ENCODE measurements at places on chromosomes 12 and 14.
A peak's percentile ranks its signal among the peaks of the same experiment; 100 is the strongest.

- H3K27me3 ChIP-seq = no peaks in the 10 kb centered on the region
- no peak overlapping the region for H3K27ac ChIP-seq
- no peak overlapping the region for H3K4me3 ChIP-seq
- no peaks in the 10 kb centered on the region for H3K36me3 ChIP-seq
Observed at GRCh38 chr12:17456486-17456885, 633.5 kb downstream of the RERGL start.

DNA sequence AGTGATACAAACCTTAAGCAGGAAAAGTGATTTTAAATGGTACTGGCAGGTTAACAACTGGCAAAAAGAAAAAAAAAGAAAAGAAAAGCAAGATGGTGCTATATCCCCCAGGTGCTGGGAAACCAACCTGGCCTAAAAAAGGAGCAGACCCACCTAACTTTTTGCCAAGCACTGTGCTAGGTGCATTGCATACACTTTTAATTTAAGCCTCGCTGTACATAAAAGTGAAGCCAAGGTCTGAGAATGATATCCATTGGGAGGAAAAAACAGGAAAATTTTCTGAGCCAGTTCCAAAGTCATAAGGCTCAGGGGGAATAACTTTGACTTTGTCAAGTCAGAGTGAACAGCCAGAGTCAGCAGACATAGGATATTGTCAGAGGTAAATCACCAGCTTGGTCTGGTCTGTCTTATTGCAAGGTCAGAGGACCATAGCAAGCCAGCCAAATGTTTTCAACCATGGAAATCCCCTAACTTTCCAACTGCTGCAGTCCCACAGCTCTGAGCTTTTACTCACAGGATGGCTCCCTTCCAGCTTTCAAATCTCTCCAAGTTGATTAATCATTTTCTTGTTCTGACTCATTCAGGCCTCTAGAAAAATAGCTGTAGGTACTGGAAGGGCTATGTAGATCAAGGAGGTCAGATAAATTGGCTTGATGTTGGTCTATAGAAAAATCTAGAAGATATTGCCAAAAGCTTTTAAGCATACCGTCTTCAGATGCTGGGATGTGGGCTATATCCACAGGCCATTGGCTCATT lies 412.9 kb downstream of the RAD51B start:
- no peak overlapping the region for H3K4me3 ChIP-seq
- DNase-seq = no peak
- no peak overlapping the region for H3K27ac ChIP-seq

DNA sequence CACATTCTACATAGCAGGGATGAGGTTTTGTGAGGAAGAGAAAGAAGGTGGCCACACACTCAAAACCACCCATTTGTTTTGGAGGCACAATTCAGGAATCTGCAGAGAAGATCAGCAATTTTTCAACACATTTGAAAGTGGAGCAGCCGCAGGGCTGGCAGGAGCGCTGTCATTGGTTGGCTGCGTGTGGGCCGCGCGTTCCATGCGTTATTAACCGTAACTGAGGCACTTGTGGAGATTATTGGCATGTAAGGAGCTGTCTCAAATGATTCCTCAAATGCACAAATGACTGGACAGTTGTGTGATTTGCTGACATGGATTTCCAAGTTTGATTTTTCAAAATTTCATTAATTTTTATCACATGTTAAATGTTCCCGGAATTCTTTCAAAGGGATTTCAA lies 318.5 kb downstream of the TMEM132D start:
- no peaks in the 10 kb centered on the region for H3K4me1 ChIP-seq
- no peak for DNase-seq
- no peaks in the 10 kb centered on the region for H3K36me3 ChIP-seq
- H3K27me3 ChIP-seq = no peaks in the 10 kb centered on the region

DNA sequence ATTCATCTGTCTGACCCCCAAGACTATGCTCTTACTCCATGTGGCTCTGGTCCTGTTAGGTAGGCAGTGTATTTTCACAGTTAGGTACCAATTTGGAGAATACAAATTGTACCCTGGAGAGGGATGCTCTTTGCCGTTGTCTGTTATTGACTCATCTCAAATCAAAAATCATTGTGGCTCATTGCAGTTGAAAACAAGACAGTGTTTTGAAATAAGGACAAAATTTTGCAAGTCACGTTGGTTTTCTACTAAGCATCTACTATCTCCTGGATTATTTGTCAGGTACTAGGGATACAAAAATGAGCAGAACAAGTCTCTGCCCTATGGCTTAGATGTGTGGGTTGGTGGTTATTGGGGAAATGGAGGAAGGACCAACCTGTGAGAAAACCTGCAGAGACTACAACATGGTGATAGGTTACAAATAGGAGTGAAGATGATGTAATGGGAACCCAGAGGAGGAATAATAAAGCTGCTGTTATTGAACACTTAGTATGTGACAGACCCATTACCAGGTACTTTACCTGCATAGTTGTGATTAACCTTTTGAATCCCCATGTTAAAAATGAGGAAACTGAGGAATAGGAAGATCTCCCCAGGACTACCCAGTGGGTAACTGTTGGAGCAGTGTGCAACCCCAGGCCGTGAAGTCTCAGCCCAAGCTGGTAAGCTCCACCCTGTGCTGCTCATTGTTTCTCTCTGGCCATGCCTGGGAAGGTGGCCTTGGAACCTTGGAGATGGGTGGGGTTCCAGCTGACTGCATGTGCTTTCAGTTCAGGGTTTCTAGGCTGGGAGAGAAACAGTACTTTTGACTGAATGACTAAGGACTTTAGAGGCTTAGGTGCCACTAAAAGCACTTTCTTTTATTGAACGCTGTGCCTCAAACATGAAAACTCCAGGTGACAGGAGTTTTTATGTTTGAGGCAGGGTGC lies 72.9 kb upstream of the SRSF5 start:
- H3K4me1 ChIP-seq = peaks cover 53% of the 10 kb centered on the region
- no peak overlapping the region for H3K4me3 ChIP-seq
- H3K27ac ChIP-seq = peak overlapping the region; percentile 9
- H3K27me3 ChIP-seq = no peaks in the 10 kb centered on the region

GRCh38 chr12:115423546-115423987 lies 739.6 kb upstream of the TBX3 start:
- H3K27me3 ChIP-seq = no peaks in the 10 kb centered on the region
- DNase-seq = no peak
- no peak overlapping the region for H3K4me3 ChIP-seq
- no peaks in the 10 kb centered on the region for H3K36me3 ChIP-seq
- no peak overlapping the region for H3K27ac ChIP-seq
- no peaks in the 10 kb centered on the region for H3K4me1 ChIP-seq

DNA sequence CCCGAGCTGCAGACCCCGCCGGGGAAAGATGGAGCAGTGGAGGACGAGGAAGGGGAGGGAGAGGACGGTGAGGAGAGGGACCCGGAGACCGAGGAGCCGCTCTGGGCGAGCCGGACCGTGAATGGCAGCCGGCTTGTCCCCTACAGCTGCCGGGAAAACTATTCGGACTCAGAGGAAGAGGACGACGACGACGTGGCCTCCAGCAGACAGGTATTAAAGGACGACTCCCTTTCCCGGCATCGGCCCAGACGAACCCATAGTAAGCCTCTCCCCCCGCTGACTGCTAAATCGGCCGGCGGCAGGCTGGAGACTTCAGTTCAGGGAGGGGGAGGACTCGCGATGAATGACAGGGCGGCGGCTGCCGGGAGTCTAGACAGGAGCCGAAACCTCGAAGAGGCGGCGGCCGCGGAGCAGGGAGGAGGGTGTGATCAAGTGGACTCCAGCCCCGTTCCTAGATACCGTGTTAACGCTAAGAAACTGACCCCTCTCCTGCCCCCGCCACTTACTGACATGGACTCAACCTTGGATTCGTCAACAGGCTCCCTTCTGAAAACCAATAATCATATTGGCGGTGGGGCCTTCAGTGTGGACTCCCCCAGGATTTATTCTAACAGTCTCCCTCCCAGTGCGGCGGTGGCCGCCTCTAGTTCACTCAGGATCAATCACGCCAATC lies 962 bp downstream of the LEMD3 start:
- peak; percentile 78 for DNase-seq
- H3K27ac ChIP-seq = peak overlapping the region; percentile 97
- H3K36me3 ChIP-seq = peaks cover 6% of the 10 kb centered on the region

DNA sequence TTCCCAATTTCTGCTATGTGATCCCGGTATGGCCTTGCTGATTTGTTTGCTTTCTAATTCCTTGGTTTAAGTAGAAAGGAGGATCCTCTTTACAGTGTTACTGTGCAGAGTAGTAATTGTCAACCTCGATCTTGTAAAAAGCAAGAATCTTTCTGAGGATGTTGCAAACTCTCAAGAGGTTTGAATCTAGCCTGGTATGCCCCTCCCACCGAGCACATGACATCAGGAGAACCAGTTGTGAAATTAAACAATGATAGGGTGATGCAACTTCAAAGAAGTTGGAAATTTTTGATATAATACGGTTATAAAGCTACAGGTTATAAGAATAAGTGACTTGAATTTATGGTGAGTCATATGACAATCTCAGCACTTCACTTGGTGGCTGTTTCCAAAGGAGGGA lies 35.0 kb upstream of the FUT8 start:
- no peaks in the 10 kb centered on the region for H3K27me3 ChIP-seq
- H3K27ac ChIP-seq = no peak overlapping the region
- no peak overlapping the region for H3K4me3 ChIP-seq
- no peak for DNase-seq

- H3K27me3 ChIP-seq = no peaks in the 10 kb centered on the region
- DNase-seq = no peak
- H3K4me3 ChIP-seq = no peak overlapping the region
- peaks cover 3% of the 10 kb centered on the region for H3K4me1 ChIP-seq
Observed at GRCh38 chr12:131683266-131684014, 27.4 kb upstream of the SFSWAP start.

DNA sequence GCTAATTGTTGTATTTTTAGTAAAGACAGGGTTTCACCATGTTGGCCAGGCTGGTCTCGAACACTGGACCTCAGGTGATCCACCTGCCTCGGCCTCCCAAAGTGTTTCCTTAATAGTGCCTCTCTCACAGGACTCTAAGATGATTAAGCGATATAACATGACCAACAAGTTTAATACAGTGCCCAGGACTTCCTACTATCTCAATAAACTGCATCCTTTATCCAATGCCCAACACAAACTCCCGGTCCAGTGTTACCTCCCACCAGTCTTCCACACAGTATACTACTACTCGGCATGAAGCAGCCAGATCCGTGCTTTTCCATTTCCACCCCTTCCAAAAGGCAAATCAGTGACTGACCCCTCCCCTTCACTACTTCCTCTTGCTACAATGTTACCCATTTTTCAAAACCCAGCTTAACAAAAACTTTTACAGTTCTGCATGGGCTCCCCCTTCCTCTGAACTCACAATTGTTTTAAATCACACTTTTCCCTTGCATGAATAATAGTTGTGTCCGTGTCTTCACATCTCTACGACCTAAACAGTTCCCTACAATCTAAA lies 900 bp downstream of the NOP2 start:
- H3K4me1 ChIP-seq = peaks cover 17% of the 10 kb centered on the region
- peak overlapping the region; percentile 81 for H3K4me3 ChIP-seq
- peak overlapping the region; percentile 87 for H3K27ac ChIP-seq
- H3K36me3 ChIP-seq = peaks cover 49% of the 10 kb centered on the region
- H3K27me3 ChIP-seq = no peaks in the 10 kb centered on the region

- H3K4me3 ChIP-seq = no peak overlapping the region
- H3K36me3 ChIP-seq = no peaks in the 10 kb centered on the region
- H3K4me1 ChIP-seq = no peaks in the 10 kb centered on the region
- H3K27me3 ChIP-seq = no peaks in the 10 kb centered on the region
Observed at GRCh38 chr12:104182621-104183378, 32.8 kb upstream of the TXNRD1 start.

- H3K4me3 ChIP-seq = no peak overlapping the region
- DNase-seq = no peak
- peaks cover 19% of the 10 kb centered on the region for H3K4me1 ChIP-seq
- H3K27me3 ChIP-seq = no peaks in the 10 kb centered on the region
Observed at GRCh38 chr12:116280595-116281290, 3.2 kb upstream of the MED13L start.

DNA sequence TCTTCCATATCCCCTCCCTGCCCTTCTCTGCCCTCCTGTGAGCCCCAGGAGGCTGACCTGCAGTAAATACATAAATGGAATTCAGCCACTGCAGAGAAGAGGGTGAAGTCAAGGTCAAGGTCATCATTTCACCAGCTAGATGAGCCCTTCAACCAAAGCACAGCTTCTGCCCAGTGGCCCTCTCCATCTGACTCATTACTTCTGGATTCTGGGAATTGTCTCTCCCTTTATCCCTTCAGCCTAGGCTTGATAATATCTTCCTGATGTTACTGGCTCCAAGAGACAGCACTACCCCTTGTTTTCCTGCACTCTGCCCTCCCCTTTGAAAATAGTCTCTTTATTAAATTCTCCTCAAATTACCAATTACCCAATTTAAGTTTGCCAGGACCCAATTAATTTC lies 64.5 kb downstream of the TTC9 start:
- H3K27me3 ChIP-seq = no peaks in the 10 kb centered on the region
- H3K36me3 ChIP-seq = no peaks in the 10 kb centered on the region
- DNase-seq = no peak
- H3K4me1 ChIP-seq = no peaks in the 10 kb centered on the region

DNA sequence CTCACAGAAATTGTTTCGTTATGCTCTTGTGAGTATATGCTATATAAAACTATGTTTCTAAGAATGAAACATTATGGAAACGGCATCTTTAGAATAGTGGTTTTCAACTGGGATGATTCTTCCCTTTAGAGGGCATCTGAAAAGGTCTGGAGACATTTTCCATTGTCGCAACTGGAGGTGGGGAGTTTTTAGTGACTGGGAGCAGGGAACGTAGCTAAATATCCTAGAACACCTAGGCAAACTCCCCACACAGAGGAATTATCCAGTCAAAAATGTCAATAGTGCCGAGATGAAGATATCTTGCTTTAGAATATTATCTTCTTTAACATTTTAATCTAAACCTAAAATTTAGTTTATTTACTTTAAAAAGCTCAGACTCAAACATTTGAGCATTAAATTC lies 486.1 kb upstream of the FOXG1 start:
- no peak for DNase-seq
- no peak overlapping the region for H3K27ac ChIP-seq
- H3K4me3 ChIP-seq = no peak overlapping the region
- H3K27me3 ChIP-seq = no peaks in the 10 kb centered on the region

DNA sequence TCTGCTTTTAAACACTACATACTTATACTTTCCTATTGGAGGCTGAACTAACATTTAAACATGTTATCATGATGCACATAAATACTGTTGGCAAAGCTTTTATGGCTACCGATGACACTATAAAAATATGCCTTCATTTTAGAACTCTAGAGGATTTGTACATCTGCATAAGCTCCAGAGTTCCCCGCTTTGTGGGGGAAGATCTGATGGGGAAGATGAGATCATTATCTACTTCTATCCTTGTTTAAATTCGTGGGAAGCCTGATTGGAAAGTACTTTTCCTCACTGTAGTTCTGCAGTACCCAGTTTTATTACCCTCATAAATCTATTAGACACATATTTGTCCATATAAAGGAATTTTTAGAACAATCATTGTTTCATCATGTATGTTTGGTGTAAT lies 299.6 kb upstream of the ATP2B1 start:
- no peaks in the 10 kb centered on the region for H3K36me3 ChIP-seq
- H3K4me3 ChIP-seq = no peak overlapping the region
- no peaks in the 10 kb centered on the region for H3K4me1 ChIP-seq
- DNase-seq = no peak
- H3K27ac ChIP-seq = no peak overlapping the region

Data from natural killer cell (primary cell).